ENCODE measurements at places on chromosomes 6 and 20.

DNA sequence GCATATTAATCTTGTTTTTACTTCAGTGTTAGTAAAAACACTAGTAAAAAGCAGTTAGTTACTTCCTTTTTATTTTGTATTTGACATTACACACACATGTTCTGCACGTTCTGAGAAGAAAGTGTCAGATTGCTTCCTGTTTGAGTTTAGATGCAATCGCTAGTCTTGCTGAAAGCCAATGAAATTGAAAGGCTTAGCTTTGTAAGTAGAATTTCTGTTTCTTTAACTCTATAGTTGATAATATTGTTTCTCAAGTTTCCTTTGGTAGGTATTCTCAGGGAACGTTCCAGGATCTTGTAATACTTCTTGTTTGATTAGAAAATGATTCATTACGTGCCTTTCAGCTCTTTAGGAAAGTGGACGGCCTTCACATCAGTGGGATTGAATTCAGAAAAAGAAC lies 55.0 kb downstream of the CDKAL1 start:
- no peak for DNase-seq

DNA sequence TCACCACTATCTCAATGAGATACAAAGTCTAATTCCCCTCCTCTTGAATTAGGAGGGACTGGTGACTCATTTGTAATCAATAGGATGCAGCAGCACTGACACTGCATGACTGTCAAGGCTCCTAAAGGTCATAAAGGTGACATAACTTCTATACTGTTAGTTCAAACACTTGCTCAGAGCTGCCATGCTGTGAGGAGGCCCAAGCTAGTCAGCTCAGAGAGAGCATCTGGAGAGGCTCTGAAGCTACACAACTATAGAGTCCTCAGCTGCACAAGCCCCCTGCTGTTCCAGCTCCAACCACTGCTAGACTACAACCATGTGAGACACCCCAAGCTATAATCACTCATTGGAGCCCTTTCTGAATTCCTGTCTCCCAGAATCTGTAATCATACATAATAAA lies 17.0 kb upstream of the HEY2 start:
- no peak for DNase-seq

DNA sequence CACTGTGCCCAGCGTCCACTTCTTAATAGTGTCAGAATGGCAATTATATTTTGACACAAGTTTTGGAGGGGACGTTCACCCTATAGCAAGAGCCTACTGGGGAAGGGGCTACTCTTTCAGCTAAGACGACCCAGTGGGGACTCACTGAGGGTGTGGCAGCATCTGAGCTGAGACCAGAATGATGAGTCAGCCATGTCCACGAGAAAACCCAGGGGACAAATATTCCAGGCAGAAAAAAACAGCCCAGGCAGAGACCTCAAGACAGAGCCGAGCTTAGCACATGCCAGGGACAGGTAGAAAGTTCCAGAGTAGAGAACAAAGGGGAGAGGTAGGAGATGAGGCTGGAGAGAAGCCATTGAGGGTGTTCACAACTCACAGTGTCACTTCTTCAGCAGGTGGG lies 11.2 kb downstream of the CNBD2 start:
- no peak for DNase-seq

GRCh38 chr6:163261361-163261760 lies 153.2 kb upstream of the QKI start:
- DNase-seq, result no peak

DNA sequence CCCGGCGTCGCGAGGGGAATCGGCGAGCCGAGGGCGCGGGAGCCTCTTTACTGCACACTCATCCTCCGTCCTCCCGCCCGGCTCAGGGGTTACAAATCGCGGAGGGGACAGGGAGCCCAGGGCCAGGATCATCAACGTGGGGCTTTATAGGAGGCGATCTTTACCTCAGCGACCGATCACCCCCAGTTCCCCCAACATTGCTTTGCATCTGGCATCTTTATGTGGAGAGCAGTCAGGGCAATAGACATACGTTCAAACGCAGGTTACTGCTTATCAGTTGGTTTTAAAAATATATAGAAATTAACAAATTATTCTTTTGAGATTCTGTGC lies 634 bp downstream of the HSF2 start:
- DNase-seq, result no peak

- DNase-seq, result no peak
Observed at GRCh38 chr6:83613378-83613777, 95.5 kb downstream of the SNAP91 start.

DNA sequence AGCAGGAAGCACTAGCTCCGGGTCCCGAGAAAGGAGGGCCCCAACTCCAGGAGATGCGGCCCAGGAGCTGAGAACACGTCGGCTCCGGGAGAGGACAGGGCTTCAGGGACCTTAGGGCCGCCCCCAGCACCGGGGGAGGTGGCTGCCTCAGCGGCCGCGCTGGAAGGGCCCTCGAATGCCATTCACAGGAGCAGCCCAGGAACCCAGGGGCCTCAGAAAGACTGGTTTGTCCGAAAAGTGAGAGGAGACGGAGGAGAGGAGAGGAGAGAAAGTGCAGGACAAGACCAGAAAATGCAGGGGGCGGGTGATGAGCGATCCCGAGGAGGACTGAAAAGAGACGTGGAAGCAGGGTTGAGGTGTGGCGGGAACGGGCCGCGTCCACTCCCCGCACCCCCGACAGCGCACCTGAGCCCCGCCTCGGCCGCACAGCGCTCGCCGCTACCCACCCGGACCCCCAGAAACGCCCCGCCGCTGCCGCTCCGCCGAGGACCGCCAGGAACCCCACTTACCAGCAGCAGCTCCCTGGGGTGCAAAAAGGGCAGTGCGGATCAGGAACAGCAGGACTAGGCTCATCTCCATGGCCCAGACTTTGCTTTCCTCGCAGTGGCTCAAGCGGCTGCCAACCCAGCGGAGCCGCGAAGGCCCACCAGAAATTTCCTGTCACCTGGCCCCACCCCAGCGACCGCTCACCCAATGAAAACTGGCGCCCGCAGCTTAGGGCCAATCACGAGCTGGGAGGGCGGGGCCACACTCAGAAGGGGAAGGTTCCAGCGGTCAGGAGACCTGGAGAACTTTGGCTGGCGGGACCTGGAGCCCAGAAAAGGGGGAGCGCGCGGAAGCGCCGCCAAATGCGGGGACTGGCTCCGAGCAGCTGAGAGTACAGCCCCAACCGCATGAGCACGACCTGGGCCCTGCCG lies 25.4 kb downstream of the HLA-F start:
- DNase-seq, result peak; percentile 59

DNA sequence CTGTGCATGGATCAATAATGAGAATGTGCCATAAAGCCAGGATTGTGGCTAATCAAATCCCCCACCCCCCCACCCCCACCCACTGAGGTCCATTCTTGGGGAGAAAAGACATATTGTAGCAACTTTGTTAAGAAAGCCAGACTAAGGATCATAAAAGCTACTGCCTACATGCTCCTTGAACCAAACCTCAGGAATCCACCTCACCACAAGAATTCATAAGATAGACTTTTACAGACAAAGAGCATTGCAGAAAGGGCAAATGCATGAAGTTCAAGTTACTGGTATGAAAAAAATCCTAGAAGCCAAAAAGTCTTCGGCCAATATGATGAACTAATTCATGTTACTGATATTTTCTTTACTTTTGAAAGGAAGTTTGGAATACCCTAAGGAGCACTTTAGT lies 187.9 kb upstream of the ARID1B start:
- DNase-seq, result no peak

DNA sequence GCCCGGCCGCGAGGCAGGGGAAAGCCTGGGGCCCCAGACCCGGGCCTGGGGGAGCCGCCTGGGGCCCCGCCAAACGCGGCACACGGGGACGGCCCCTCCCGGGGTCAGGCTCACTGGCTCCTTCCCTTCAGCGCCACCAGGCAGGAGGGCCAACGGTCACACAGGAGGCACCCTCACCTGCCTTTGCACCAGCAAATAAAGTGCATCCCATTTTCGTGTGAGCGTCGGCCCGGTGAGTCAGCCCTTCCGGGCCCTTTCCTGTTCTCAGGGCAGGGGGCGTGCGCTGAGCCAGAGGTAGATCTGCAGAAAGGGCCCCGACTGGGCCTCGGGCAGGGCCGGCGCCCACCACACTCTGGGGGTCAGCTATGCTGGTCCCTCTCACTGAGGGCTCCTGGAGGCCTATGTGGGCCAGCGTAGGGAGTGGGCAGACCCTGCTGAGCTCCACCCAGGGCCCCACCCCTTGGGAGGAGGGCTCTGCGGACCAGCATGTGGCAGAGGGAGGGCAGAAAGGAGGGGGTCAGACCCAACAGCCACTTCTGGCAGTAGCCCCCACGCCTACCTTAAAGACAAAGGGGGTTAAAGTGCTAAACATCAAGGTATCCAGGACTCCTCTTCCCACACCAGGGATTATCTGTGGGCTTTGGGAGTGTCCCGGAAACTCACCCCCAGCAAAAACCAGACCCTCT lies 931 bp upstream of the UCKL1 start:
- DNase-seq, result no peak

DNA sequence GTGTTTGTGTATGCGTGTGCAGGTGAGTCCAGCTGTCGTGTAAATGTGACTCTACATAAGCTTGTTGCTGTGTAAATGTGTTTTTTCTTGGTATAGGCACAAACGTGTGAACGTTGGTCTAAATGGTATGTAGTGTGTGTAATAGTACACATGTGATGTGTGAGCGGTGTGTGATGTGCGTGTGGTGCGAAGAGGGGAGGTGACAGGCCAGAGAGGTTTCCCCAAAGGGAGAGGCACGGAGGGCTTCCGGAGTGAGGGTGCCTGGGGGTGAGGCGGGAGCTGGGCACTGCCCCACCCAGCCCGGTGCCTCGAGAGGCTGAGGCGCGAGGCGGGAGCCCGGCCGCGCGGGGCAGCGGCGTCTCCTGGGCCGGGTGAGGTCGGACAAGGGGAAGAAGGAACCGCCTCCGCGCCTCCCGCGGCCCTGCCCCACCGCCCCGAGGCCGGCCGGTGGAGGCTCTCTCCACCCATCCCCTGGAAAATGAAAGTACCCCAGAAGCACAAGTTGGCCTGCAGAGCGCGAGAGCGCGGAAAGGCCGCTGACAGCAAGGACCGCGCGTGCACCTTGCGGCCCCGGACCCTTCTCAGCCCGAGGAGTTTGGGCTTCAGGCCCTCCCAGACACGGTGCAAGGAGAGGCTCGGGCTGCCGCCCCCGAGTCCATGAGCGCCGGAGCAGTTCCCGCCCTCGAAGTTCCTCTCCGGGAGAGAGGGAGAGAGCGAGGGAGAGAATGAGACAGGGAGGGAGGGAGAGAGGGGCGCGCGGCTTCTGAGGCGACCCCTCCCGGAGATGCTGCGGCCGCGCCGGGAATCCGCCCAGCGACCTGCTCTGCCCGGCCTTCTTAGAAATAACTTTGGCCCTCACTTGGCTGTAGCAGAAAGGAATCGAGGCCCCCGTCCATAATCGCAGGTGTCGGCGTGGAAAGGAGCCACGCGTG lies 43.2 kb upstream of the OSTM1 start:
- no peak for DNase-seq

DNA sequence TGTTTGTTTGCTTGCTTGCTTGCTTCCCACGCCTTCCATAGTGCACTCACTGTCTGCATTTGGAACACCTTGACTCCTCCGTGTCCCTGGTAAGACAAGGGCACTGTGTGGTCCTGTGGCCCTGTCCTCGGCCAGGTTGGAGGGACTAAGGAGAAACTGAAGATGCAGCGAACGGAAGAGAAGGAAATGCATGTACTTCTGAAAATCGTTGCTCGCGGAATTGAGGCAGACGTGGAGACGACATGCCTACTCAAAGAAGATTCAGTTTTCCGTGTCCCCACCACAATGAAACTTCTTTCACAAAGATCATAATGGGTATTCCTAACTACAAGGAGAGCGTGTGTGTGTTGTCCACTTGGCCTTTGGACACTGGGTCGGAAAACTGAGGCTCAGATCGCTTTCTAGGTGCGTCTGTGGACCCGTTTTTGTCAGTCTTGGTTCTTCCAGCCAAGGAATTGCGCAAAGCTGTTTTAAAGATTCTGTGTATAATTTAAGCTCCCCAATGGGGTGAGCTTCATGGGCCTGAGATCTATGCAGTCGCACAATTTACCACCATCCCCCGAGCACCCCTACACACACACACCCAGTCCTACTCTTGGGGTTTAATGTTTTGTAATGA lies 120.4 kb upstream of the ZNF184 start:
- DNase-seq, result no peak

GRCh38 chr6:53038141-53038540 lies 27.1 kb upstream of the FBXO9 start:
- no peak for DNase-seq

GRCh38 chr6:142297996-142298753 lies 3.6 kb upstream of the ADGRG6 start:
- no peak for DNase-seq

GRCh38 chr20:63254606-63255384 lies 532 bp upstream of the NKAIN4 start:
- DNase-seq, result no peak

DNA sequence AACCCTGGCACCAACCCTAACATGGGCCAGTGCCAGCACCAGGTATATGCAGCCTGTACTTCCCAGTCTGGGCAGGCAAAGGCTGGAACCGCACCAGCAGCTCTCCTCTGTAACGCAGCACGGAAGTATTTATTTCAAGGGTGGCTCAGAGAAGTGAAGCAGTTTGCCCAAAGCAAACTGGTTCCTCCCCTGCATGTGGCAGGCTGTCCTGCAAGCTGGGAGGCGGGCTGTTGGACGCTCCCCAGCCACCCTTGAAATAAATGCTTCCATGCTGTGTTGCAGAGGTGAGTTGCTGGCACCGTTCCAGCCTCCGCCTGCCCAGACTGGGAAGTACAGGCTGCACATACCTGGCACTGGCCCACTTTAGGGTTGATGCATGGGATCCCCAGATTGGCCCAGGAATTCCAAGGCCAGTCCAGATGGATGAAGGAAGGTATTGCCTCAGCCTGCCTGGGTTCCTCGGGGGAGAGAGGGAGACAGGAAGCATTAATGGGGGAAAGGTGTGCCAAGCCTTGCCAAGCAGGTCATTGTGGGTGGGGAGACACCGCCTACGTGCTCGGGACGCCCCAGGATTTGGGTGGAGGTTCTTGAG lies 49.8 kb downstream of the PPARD start:
- DNase-seq, result no peak

GRCh38 chr6:54173089-54173488 lies 61.8 kb downstream of the MLIP start:
- no peak for DNase-seq

DNA sequence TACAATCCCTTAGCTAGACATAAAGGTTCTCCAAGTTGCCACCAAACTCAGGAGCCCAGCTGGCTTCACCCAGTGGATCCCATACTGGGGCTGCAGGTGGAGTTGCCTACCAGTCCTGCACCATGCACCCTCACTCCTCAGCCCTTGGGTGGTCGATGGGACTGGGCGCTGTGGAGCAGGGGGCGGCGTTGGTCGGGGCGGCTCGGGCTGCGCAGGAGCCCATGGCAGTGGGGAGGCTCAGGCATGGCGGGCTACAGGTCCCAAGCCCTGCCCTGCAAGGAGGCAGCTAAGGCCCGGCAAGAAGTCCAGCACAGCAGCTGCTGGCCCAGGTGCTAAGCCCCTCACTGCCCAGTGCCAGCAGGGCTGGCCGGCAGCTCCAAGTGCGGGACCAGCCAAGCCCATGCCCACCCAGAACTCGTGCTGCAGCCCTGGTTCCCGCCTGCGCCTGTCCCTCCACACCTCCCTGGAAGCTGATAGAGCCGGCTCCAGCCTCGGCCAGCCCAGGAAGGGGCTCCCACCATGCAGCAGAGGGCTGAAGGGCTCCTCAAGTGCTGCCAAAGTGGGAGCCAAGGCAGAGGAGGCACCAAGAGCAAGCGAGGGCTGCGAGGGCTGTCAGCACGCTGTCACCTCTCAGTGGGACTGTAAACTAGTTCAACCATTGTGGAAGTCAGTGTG lies 912.1 kb downstream of the PHF3 start:
- DNase-seq, result no peak

- DNase-seq, result no peak
Observed at GRCh38 chr20:13852306-13852705, 67.5 kb downstream of the NDUFAF5 start.

Measured in NCI-H446 treated with DMSO at 0.1 percent for 48 hours (cell line).